ENCODE measurements at places on chromosomes 4 and X.

DNA sequence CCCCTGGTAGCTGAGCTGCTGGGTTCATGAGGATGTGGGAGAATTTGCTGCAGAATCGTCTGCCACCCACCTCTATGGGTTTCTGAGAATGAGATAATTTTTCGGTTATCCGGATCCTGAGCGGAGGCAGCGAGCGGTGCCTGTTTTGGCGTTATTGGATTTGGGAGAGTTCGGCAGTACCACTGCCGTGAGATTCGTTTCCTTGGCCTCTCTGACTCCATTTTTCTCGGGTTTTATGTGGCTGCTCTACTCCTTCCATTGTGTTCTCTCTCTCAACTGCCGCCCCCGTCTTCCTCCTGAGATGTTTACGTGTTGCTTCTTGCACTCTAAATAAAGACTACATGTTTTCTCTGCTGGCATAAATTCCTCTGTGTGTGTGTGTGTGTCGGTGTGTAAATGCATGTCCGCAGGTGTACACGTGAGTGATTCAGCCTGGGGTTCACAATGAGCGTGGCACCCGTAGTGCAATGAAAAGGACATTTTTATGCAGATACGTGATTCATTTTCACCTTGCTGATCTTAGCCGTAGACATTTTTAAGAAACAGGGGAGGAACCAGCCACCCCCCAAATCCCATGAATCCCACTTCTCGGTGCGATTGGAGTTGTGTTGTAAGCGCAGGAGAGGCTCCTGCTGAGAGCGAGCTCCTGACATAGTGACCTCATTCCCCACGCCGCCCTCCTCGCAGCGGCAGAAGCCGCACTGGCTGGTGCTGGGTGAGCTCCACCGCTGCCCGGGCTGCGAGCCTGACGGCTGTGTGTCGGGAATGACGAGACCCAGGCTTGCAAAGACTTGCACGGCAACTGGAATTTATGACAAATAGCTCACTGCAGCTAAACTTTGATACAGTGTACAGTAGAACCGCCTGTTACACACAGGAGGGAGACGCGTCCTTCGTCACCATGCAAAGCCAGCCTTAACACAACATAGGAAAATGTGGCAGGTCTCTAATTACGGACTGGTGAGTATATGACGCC, 82.2 kb downstream of the STOX2 start:
- H3K4me3 ChIP-seq: peak overlapping the region; percentile 44
- no peaks in the 10 kb centered on the region for H3K27me3 ChIP-seq
- H3K4me1 ChIP-seq: peaks cover 18% of the 10 kb centered on the region

- H3K27ac ChIP-seq: peak overlapping the region; percentile 72
- no peak for DNase-seq
- peak overlapping the region; percentile 60 for H3K4me3 ChIP-seq
These were observed 1.4 kb downstream of the MAGED1 start for GRCh38 chrX:51894697-51895336.

DNA sequence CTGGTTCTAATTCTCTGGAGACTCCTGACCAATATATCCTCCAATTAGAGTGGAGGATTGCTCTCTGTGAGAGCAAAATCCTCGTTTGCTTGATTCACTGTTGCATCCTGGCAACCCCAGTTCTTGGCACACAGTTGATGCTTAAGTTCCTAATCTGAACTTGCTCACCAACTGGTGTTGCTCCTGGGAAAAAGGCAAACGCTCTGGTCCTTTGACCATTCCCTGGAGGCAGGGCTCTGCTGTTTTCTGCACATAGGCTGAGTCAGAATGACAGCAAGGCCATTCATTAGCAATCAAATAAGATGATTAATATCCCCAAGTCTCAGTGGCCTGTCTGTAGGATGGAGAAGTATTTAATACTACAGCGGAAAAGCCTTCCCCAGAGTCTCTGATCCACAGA, 172.7 kb upstream of the TBC1D9 start:
- no peaks in the 10 kb centered on the region for H3K27me3 ChIP-seq
- DNase-seq: no peak
- no peak overlapping the region for H3K4me3 ChIP-seq
- H3K4me1 ChIP-seq: no peaks in the 10 kb centered on the region
- no peak overlapping the region for H3K27ac ChIP-seq
- no peaks in the 10 kb centered on the region for H3K36me3 ChIP-seq

- peak overlapping the region; percentile 100 for H3K27ac ChIP-seq
- DNase-seq: no peak
- H3K4me1 ChIP-seq: peaks cover 34% of the 10 kb centered on the region
- H3K27me3 ChIP-seq: no peaks in the 10 kb centered on the region
These were observed 1.4 kb downstream of the DDX3X start for GRCh38 chrX:41335198-41335957.

- no peaks in the 10 kb centered on the region for H3K4me1 ChIP-seq
- H3K27ac ChIP-seq: no peak overlapping the region
- H3K4me3 ChIP-seq: no peak overlapping the region
These were observed 504.5 kb downstream of the NLGN4X start for GRCh38 chrX:5724123-5724522.

GRCh38 chr4:94722270-94722669, 35.5 kb upstream of the BMPR1B start:
- H3K4me1 ChIP-seq: no peaks in the 10 kb centered on the region
- no peak for DNase-seq
- H3K27me3 ChIP-seq: no peaks in the 10 kb centered on the region
- H3K27ac ChIP-seq: no peak overlapping the region
- no peaks in the 10 kb centered on the region for H3K36me3 ChIP-seq
